ENCODE measurements at places on chromosomes 3 and 15.
A peak's percentile ranks its signal among the peaks of the same experiment; 100 is the strongest.

DNA sequence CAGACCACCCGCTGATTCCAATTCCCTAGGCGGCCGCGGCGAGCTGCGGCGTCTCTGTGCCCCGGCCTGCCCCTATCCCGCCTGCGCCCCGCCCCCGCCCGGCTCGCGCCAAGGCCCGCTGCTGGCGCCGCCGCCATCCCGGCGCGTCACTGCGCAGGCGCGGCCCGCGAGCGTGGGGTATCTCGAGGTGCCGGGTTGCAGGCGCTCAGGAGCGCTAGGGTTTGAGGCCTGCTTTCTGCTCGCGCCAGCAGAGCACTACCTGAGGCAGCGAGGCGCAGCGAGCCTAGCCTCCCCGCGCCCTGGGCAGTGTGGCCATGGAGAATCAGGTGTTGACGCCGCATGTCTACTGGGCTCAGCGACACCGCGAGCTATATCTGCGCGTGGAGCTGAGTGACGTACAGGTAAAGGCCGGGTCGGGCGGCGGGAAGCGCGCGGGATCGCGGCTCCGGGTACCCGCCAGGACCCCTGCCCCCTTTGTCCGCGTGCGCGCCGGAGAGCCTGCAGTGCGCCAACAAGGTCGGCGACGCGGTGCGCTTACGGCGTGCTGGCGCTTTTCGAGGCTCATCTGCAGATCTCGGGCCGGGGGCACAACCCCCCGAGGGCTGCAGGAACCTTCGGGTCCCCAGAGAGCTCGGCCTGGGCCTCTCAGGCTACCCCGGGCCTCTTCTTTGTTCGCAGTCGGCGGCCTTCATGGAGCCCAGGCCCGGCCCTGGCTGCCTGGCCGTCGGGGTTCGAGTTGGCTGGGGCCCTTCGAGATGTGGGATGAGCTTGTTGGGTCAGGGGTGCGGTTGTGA lies at the start of gene HACD3:
HACD3 (plus strand) TSS at position 146 of the 794 bp plus-strand sequence; CDS start at position 315, 169 bp downstream.
- DNase-seq: peak; percentile 80

DNA sequence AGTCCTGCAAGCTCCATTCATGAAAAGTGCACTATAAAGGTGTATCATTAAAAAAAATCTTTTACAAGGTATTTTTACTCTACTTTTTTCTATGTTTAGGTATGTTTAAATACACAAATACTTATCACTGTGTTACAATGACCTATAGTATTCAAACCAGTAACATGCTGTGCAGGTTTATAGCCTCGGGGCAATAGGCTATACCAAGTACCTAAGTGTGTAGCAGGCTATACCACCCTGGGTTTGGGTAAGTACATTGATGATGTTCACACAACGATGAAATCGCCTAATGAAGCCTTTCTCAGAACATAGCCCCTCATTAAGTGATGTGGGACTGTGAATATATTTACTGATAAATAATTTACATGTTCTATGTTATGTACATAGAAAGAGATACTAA lies 104.6 kb downstream of the ATP1B3 start:
- no peak for DNase-seq

DNA sequence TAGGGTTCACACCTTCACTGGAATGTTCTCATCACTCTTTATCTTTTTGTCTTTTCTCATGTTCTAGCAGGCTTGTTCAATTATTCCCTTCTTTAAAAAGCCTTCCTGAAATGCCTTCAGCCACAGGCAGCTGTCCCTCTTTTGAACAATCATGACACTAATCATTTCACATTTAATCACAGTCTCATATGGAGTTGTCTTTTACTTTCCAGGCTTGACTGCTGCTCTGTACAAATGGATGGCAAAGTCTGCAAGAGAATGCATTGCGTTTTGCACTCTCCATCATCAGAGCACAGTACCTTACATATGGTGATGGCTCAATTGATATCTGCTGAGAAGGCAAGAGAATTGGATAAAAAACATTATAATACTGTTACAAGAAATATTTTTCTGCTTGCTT lies 529.8 kb downstream of the DIPK2A start:
- DNase-seq: no peak

GRCh38 chr15:62453375-62453774 lies 288.3 kb upstream of the C2CD4B start:
- DNase-seq: no peak

DNA sequence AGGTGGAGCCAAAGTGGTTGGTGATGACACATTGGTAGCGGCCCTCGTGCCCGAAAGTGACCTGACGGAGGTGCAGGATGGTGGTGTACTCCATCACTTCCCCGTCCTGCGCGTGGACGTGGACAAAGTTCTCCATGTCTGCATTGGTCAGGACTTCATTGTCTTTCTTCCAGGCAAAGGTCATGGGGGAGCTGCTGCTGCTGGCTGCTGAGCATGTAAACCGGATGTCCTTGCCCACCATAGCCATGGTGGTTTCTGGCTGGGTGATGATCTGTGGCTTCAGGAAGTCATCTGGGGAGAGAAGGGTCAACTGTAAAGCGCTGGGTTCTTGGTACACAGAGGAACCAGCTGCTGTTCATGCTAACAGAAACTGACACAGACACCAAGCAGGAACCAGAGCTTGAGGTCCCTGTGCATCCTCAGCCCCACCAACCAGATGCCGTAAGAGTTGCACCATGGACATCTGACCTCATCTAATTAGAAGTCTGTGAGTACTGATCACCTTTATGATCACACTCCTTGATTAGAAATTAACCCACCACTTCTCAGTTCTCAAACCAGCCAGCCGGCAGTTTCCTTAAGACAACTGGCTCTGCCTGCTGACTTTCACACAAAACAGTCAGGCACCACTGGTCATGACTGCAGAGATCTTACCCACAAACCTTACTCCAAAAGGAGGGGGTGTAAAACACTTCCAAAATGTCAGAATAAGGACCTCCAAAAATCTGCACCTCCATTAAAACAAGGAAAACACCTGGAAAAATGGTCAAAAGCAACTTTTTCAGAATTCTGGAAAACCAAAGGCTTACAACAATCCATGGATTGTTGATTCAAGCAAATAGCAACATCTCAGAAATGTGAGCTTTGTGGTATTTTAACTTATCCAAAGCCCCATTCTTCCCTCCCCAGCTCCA lies 114.6 kb downstream of the LRIG1 start:
- no peak for DNase-seq

DNA sequence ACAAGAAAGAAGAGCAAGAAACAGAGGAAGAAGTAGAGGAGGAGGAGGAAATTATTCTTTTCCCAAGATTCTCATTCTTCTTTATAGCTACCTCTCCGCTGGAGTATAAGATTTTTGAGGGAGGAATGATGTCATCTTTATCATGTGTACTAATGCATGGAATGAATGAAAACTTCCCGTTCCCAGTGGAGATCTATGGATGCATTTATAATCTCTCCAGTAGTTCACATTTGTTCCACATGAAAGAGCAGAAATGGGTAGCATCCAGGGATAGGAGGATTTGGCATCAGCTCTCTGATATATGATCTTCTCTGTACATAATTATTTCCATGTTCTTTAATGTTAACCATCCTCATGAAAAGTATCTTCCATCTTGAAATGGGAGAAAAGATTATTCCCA lies 244.4 kb downstream of the ADAMTSL3 start:
- DNase-seq: no peak

DNA sequence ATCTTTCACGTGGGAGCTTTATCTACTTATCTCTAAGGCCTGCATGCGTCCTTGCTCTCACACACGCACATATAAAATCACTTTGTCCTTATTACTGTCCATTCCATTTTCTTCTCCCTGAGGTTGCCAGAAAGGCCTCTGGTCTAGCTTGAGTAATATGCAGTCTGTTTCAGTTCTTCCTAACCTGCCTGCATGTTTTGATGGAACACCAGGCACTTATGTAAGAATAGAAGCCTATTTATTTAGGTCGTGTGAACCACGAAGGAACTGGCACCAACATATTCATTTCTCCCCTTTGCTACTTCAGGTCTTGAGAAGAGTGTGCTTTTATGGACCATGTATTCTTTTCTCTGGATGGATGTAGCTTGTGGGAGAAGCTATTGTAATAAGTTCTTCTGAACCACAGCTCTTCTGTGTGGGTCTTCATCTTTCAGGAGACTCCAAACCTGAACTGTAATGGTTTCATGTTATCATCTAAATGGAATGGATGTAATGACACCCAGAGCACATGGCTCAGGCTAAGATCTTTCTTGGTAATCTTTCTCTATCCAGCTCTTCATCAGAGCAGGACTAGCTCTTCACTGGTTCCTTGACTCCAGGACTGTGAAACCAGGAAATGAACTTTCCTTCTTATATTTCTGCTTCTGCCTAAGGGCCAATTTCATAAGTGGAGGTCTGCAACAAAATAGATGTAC lies 53.8 kb downstream of the UBE2E2 start:
- no peak for DNase-seq

- no peak for DNase-seq
These were observed 18.1 kb upstream of the SLC22A13 start for GRCh38 chr3:38247366-38248035.

GRCh38 chr3:155701882-155702465 lies 42.9 kb downstream of the PLCH1 start:
- DNase-seq: no peak

- no peak for DNase-seq
These were observed 47.5 kb upstream of the SKOR1 start for GRCh38 chr15:67777773-67778172.

DNA sequence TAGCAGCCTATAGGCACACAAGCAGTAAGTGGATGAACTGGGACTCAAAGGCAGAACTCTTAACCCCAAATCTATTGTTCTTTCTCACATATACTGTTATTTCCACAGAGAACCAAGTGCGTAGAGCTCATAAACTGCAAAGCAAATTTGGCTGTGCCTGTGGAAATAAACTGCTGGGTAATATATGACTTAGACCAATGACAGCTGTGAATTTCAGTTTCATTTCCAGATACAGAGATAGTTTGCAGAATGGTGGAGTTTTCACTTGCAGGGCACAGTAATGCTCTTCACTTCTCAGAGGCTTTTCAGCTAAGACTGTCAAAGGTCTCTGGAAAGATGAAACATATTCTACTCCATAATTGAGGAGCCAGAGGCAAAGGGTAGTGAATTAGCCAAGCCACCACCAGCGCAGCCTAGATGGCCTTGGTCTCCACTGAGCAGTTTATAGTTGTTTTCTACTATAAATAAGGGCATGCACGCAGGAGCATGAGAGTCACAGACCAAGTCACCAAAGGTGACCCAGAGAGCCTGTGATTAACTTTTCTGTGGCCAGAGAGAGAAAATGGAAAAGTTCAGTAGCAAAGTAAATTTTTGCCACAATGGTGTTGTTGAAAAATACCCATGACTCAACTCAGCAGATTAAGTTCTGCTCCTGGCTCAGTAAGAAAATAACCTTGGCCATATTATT lies 180.7 kb upstream of the GRM7 start:
- DNase-seq: no peak

- no peak for DNase-seq
These were observed 65.9 kb downstream of the GPR176 start for GRCh38 chr15:39854161-39854560.

DNA sequence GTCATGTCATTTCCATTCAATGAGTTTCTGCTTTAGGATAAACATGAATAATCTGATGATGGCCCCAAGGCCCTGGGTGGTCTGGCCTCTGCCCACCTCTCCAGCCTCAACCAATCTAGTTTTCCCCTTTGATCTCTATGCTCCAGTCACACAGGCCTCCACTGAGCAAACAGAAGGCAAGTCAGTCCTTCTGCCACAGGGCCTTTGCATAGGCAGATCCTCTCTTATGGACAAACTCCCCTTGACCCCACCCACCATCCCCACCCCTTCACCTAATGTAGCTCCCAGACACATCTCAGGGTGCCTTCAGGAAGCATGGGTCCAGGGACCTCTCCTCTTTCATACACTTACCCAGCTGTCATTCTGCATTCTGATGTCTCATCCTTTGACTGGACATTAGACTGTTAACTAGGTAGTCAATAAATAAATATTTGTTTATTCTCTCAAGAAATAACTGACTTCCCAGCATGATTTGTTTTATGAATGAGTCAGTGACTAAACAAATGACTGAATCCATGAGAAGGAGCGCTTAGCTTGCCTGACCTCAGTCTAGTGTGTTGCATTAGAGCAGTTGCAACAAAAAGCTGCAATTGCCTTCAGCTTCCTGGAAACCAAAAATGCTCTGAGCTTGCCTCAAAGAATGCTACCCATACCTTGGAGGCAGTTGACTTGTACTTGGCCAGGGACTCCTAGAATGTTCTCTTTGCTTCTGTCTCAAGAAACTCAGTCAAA lies 386.6 kb upstream of the WNT5A start:
- DNase-seq: no peak

Data from stimulated activated CD4-positive, alpha-beta T cell treated with anti-CD3 and anti-CD28 coated beads, Interleukin-12 subunit alpha, Interleukin-12 subunit beta, amount 100 ng/mL, for 48 hours (primary cell).